ENCODE measurements at places on chromosomes 2 and 18.

GRCh38 chr2:120428748-120429147, 82.8 kb downstream of the INHBB start:
- DNase-seq: no peak

- no peak for DNase-seq
These were observed 95.1 kb upstream of the SLC35G4 start for GRCh38 chr18:11514267-11514666.

DNA sequence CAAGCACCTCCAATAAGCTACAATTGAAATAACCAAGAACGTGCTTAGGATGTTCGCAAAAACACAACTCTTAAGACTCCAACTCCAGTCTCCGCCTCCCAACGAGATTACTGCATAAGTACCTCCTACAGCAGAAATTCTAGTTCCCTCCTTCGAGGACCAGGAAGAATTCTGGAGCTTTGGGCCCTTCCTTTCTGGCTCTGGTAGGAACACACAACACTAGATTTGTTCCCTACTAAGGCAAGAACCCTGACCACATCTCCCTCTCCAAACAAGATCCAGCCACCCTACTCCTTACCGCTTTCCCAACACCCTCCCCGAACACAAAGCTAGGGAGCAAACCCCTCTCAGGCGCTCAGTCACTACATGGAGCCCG, 721 bp downstream of the ADAM17 start:
- DNase-seq: no peak

GRCh38 chr2:86290596-86291327, 46.7 kb downstream of the REEP1 start:
- DNase-seq: no peak

DNA sequence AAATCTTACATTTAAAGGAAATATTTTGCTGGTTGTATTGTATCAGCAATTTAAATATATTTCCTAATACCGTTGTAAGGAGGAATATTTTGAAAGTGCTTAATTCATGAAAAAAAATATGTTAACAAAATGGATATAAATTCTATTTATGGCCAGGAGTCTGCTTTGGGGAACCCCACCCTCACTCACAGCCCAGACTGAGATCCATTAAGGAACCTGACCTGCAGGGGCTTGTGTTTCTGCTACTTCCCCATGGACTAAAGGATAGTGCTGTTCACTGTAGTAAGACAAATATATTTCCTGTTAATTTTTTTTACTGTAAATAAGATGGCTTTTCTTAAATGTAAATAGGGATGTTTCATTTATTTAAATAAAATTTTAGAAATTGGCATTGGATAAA, 221.9 kb upstream of the COL3A1 start:
- DNase-seq: no peak

- no peak for DNase-seq
These were observed 335.5 kb downstream of the KCNS3 start for GRCh38 chr2:18213986-18214385.

DNA sequence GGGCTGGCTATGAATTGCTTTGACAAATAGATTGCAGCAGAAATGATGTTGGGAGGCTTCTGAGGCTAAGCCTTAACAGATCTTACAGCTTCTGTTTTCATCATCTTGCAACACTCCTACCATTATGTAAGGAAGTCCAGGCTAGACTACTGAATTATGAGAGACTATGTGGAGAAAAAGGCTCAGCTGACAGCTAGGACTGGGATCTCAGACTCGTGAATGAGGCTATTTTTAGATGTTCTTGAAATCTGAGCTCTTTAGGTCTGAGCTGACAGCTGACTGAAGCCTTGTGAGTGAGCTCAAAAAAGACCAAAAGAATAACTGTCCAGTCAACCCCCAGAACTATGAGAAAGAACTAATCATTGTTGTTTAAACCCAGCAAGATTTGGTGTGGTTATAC, 70.3 kb downstream of the VWC2L start:
- no peak for DNase-seq

- DNase-seq: no peak
These were observed 169.1 kb upstream of the KLF7 start for GRCh38 chr2:207334624-207335371.

DNA sequence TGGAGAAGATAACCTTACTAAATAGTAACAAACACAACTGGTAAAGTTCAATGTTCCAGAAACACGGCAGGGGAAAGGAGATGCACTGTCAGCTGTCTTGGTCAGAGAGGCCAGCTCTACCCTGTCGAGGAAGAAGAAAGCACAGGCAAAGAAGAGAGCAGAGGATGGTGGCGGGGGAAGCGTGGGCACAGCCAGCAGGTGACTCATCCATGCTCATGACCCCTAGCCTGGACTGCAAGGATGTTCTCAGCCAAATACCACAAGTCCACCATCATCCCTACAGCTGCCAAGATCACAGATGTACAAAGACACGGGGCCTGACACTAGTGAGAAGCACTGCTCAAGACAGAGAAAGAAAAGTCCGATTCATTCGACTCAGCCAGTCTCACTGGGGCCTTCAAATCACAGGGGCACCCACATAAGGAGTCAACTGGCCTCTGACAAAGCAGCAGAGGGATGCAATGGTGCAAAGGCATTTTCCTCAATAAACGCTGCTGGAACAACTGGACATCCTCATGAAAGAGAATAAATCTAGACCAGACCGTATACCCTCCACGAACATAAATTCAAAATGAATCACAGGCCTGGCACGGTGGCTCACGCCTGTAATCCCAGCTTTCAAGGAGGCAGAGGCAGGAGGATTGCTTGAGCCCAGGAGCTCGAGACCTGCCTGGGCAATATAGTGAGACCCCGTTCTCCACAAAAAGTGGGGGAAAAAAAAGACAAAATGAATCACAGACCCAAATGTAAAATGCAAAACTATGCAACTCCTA, 5.6 kb downstream of the DTYMK start:
- DNase-seq: no peak

DNA sequence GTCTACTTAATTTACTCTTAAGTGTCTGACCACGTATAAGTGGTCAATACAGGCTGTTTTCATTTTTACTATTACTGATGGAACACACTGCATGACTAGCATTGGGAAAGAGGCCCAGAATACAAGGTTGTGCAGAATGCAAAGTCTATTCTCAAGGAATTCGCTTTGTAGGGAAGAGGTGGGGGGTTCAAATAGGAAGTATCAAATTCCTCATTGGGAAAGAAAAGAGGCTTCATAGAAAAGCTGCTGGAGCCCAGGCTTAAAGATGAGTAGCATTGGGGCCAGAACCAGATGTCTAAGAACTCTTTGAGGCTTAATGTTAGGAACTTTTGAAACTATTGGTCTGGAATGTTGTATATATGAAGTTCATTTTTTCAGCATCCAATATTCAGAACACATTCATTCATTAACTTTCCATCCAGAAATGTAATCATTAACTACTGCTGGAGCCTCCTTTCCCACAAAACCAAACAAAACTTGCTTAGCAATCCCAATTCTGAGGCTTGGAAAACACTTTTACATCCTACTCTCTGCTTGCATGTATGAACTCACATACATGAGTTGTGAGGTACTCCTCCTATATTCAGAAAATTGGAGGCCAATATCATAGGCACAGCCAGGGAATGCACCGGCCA, 994 bp upstream of the LRATD1 start:
- no peak for DNase-seq

DNA sequence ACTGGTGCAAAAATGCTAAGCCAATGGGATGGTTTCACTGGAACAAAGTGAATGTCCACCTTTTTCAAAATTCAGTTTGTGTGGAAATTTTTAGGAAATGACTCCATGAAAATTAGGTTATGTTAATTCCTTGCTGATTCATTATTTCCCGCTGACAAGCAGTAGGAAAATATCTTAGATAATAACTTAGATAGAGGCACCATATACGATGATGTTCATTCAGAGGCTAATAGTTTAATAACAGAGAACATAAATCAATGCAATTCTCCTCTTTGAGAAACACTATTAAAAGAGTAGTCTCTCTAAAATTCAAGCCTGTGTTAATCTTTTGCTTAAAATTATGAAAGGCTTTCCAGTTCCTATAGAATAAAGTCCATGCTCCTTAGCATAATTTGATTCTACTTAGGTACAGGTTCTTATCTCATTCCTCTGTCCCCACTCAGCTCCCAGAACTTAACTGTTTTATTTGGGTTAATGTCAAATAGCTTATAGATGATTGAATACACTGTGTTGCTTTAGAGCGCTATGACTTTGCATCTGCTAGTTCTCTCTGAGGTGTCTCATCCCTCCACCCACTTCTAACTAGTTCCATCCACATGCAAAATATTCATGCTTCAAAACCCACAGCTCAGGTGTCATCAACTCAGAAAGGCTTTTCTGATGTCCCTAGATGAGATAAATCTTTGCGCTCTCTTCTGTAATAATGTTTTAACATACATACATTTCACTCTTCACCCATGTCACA, 503.6 kb downstream of the ERBB4 start:
- no peak for DNase-seq

DNA sequence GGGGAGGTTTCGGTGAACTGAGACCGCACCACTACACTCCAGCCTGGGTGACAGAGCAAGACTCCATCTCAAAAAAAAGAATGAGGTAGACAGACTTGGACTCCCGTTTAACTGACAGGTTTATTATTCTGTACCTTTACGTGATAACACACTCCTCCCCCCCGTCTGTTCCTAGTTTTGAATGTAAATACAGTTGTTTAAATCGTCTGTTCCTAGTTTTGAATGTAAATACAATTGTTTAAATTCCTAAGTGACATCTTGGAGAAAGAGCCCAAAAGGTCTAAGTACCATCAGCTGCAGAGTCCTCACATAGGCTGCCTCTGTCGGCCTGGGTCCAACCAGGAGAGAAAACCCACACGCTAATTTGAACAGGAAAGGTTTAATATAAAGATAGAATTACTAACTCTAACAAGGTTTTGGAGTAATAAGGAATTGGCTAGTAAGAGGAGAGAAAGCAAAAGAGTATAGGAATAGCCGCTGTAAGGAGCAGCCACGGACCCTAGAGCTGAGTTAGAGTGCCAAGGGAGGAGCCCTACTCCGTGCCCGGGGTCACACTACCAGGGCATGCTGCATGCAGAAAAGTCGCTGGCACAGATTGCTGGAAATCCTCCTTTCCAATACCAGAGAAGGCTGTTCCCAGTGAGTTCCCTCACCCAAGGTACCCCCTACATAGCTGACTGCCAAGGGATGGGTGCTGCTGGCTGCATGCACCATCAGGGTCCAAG, 83.5 kb upstream of the RANBP2 start:
- no peak for DNase-seq

DNA sequence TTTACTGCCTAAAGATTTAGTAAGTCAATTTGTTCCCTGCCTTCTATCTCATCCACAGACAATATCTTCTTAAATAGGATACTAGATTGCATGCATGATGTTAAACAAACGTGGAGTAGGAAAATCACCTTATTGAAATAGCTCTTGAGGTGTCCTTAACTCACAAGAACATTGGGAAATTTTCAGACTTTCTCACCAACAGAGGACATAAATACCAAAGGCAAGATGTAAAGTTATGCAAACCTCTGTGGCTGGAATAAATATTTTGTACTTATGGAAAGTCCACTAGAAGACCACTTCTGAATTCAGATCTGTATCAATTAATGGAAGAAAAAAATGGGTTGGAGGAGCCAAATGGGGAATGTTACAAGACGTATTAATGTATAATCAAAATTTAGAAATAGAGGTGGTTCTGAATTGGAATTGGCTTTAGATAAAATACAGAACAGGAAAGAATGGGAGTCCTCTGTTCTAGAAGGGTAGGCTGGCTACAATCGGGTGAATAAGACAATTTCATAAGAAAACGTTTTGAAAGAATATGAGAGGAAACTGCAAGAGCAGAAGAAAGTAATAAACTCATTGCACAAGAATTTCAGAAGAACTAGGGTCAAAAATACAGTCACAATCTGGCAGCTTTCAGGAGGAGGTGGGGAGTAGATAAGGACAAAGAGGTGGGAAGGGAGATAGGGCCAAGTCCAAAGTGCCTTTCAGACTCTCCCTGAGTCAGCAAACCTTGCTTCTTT, 69.3 kb upstream of the FN1 start:
- DNase-seq: no peak
